ENCODE measurements at places on chromosomes 13 and 19.

DNA sequence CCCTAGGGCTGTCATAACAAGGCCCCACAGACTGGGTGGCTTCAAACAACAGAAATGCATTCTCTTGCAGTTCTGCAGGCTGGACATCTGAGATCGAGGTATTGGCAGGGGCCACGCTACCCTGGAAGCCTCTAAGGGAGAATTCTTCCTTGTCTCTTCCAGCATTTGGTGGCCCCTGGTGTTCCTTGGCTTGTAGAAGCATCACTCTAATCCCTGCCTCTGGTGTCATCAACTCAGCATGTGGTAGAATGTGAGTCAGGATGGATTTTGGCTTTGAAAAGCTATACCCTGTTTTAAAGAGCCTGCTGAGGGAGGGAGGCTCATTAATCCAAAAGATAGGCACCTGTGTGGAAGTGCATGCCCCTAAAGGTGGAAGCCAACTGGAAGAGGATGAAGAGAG, 7.9 kb upstream of the GGACT start:
- DNase-seq: no peak

DNA sequence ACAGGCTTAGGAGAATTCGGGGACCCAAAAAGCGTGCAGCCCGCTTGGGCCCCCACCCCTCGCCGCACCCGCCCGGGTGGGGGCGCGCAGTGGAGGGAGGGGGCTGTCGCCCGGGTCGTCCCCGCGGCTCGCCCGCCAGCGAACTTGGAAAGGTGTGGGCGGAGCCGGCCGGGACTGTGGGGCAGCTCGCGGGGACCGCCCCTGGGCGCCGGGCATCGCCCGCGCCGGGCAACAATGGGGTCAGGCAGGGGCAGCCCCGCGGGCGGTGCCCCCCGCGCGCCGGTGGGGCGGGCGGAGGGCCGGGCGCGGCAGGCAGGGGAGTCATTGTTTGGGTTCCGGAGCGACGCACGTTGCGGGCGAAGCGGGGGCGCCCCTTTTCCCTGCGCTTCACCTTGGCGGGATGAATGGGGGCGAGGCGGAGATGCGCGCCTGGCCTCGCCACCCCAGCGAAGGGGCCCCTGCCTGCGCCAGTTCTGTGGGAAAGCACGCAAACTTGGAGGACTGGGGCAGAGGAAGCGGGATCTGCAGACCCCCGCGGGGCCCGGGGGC, 647 bp upstream of the KLF12 start:
- peak; percentile 72 for DNase-seq

DNA sequence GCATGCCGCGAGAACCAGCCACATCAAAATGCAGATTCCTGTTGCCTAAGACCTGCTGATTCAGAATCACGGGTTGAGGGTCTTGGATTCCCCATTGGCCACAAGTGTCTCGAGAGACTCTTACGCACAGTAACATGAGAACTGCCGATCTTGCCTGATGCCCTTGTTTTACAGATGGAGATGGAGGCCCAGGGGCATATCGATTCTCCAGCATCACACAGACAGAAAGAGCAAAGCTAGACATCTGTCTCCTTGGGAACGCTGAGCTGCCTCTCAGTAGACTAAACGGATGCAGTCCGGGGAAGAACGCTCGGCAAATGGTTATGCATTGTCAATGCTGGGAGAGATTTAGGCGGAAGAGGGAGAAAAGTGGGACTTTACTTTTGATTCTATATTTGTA, 5.4 kb downstream of the NLRP12 start:
- no peak for DNase-seq

- peak; percentile 84 for DNase-seq
Measured at GRCh38 chr19:40776932-40777644, 959 bp upstream of the RAB4B start.

DNA sequence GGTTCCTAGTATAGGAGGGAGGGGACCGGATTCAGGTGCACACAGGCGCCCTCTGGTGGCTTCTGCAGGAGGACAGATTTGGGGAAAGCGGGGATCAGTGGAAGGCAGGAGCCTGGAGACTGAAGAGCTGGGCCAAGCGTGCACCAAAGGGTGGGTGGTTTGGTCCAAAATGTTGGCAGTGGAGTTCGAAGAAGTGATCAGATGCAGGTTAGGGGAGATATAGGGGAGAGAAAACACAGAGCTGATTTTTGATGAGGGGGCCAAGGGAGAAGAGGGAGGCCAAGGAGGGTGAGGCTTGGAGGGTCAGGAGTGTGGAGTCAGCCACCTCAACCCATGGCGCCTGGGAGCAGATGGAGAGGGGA, 6.8 kb upstream of the CARM1 start:
- peak; percentile 81 for DNase-seq

DNA sequence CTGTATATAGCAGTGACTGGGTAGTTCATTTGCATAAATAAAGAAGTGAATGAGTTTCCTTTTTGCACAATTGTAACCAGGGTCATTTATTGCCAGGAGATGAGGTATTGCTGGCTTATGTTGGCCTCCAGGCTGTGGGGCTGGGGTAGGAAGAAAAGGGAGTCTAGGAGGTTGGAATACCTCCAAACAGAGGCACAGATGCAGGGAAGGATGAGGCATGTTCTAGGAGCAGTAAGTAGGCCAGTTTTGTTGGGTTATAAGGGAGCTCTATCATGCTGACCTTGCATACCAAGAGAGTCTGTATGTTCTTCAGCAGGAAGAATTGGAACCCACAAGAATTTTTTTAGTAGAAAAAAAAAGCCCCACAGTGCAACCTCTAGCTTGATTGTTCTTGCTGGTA, 17.2 kb upstream of the CYSLTR2 start:
- DNase-seq: no peak

All from HEK293T (cell line).